ENCODE measurements at places on chromosomes 5 and 9.
A peak's percentile ranks its signal among the peaks of the same experiment; 100 is the strongest.

DNA sequence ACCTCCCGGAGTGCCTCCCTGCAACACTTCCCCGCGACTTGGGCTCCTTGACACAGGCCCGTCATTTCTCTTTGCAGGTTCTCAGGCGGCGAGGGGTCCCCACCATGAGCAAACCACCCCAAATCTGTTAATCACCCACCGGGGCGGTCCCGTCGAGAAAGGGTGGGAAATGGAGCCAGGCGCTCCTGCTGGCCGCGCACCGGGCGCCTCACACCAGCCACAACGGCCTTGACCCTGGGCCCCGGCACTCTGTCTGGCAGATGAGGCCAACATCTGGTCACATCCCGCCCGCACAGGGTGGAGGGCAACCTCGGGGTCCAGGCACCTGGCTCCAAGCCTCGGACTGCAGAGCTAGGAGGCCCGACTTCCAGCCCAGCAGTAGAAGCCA lies 776 bp upstream of the TERT start:
- no peak for DNase-seq

- no peak for DNase-seq
Observed at GRCh38 chr9:88018101-88018500, 43.8 kb upstream of the CDK20 start.

GRCh38 chr9:77616191-77616590 lies 31.9 kb downstream of the GNA14 start:
- DNase-seq: no peak

GRCh38 chr5:131541762-131542161 lies 93.3 kb downstream of the RAPGEF6 start:
- DNase-seq: no peak

- DNase-seq: no peak
Observed at GRCh38 chr5:58080573-58080972, 379.3 kb downstream of the PLK2 start.

DNA sequence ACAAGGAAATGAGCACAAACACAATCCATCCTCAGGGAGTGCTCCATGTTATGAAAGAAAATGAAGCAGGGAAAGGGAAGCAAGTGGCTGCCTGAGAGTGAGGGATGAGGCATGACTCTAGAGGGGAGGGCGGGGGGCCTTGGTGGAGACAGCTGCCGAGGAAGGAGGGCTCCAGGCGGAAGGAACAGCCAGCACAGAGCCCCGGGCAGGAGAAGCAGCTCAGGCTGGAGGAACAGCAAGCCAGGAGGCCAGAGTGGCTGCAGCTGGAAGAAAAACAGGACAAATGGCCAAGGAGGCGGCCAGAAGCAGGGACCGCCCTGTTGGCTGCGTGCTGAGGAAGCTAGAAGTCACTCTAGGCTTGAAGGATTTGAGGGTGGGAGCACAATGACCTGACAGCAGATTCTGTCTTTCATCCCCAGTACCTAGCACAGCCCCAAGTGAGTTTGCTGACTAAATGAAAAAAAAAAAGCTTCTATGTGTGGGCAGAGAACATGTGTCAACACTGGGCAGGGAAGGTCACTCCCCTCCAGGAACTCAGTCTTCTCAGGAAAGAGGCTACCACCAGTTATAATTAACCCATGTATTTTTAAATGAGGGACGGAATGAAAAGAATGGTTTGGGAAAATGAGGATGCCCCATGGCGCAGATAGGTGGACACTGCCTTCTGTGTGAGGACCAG lies 142.8 kb downstream of the DCP2 start:
- DNase-seq: no peak

- no peak for DNase-seq
Observed at GRCh38 chr5:142327111-142327842, 2.5 kb upstream of the SPRY4 start.

DNA sequence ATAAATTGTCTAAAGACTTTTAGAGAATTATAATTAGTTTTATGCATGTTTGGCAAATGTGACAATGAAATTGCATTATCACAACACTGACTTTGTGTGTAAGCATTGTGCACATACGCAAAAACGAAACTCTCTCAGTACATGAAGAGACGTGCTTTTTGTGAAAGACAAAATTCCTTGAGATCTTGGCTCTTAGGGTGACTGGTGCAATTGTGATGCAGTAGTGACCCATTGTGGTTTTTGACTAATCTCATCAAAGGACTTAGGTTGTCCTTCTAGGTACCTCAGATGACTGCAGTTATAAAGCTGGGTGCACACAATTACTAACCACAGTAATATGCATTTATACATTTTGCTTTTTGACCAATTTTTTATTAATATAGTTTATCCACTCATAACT lies 25.3 kb upstream of the TYRP1 start:
- DNase-seq: no peak

DNA sequence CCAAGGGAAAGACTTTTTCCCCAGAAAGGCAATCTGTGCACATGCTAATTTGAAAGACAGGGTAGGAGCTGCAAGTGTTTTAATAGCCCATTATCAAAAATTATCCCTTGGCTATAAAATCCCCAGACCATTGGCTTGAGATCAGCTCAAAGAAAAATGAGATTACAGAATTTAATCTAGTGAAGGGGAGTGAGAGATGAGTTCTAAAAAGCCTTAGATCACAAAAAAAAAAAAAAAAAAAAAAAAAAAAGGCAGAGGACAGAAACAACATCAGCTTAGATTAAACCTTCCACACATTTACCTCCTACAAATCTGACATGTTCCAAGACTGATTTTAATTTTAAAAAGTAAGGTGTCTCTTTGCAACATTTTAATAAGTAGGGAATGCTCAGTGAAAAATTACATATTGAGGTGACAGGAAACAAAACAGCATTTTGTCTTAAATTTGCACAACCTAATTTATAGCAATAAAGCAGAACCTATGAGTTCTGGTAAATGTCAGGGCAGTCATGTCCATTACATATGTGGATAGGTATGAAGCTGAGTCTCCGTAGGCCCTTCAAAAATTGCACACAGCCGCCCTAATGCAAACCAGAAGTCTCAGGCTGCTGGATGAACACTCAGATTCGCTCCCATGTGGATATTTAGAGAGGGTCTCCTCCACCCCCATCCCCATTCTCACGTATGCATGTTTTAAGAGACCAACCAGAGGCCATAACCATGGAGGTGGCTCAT lies 43.4 kb downstream of the NFIB start:
- no peak for DNase-seq

GRCh38 chr5:123138774-123139173 lies 49.7 kb downstream of the PRDM6 start:
- no peak for DNase-seq

DNA sequence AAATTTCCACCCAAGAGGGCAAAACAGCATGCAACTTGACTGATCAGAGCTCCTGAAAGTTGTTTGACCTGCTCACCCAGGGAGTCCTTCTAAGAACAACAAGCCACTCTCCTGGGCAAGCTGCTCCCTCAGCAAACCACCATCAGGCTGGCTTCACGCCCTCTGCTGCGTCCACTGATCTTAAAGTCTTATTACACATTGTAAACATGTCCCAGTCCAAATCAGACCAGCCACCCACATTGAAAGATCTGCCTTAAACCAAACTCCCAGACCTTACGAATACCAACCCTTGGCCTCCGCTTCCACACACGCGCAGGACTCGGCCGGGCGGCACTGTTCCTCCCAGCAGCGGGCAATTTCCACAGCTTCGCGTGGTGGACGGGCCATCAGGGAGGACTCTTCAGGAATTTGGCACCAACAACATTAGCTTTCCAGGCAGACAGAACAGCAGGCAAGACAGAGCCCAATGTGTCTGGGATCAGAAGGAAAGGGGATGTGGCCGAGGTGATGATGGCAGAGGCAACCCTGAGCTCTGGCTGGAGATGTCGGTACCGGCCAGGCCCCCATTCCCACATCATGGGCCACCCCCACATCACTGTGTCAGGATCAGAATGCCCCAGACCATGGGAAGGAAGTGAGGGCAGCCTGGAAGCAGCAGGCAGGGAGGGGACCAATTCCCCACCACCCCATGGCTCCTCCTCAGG lies 56.8 kb downstream of the SEMA4D start:
- DNase-seq: no peak

GRCh38 chr5:73564018-73564417 lies 1.4 kb downstream of the ANKRA2 start:
- DNase-seq: no peak

DNA sequence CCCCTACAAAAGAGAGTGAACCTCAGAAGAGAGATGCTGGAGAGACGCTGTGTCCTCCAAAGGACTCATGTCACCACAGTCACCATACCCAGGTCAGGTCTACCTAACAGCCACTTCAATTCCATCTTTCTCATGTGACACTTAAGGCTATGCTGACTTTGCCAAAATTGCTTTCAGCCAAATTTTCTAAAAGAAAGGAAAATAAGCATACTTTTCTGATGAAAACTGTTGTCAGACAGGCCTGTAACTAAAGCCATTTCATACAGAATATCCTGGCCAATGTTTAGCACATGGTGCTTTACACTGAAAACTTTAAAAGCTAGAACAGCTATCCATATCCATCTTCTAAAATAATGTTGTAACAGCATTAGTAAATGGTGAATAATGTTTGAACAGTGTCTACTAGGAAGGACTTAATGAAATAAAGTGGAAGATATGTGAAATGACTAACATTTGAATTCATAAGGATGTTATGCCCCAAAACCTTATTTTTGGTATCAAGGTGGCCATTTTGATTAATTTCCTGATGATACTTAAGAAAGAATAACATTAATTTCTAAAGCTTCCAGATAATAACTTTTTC lies 97.2 kb downstream of the NFIB start:
- no peak for DNase-seq

- DNase-seq: no peak
Observed at GRCh38 chr5:154329062-154329461, 116.7 kb upstream of the SAP30L start.

DNA sequence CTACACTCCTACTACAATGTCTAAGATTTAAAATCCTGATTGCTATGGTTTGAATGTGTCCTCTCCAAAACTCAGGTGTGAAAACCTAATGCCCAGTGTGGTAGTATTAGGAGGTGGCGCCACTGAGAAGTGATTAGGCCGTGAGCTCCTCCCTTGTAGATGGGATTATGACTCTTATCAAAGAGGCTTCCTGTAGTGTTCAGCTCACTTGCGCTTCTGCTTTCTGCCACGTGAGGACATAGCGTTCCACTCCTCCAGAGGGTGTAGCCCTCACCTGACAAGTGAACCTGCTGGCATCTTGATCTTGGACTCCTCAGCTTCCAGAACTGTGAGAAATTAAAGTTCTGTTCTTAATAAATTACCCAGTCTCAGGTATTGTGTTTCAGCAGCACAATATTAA lies 33.0 kb upstream of the WHRN start:
- DNase-seq: no peak

DNA sequence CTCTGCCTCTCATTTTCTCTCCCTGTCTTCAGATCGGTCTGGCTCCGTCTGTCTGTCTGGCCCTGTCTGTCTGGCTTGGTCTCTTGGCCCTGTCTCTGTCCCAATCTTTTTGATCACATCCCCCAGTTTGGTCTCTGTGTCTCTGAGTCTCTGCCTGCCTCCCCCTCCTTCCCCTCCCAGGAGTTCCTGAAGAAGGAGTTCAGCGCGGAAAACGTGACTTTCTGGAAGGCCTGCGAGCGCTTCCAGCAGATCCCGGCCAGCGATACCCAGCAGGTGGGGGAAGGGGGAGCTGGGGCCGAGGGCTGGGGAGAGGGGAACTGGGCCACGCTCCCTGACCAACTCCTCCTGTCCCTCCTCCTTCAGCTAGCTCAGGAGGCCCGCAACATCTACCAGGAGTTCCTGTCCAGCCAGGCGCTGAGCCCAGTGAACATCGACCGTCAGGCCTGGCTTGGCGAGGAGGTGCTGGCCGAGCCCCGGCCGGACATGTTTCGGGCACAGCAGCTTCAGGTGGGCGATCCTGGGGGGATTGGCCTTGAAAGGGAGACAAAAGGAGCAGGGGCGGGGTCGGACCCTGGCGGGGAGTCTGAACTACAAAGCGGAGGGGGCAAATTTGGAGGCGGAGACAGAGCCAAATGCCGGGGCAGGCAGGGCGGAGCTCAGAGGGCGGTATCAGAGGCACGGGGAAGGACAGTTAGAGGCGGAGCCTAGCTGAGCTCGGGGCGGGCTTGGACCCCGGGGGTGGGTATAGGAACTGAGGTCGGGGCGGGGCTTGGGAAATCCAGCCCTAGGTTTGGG lies 9.0 kb downstream of the RGS14 start:
- peak; percentile 31 for DNase-seq

GRCh38 chr9:20242510-20243189 lies 379.6 kb downstream of the MLLT3 start:
- no peak for DNase-seq

DNA sequence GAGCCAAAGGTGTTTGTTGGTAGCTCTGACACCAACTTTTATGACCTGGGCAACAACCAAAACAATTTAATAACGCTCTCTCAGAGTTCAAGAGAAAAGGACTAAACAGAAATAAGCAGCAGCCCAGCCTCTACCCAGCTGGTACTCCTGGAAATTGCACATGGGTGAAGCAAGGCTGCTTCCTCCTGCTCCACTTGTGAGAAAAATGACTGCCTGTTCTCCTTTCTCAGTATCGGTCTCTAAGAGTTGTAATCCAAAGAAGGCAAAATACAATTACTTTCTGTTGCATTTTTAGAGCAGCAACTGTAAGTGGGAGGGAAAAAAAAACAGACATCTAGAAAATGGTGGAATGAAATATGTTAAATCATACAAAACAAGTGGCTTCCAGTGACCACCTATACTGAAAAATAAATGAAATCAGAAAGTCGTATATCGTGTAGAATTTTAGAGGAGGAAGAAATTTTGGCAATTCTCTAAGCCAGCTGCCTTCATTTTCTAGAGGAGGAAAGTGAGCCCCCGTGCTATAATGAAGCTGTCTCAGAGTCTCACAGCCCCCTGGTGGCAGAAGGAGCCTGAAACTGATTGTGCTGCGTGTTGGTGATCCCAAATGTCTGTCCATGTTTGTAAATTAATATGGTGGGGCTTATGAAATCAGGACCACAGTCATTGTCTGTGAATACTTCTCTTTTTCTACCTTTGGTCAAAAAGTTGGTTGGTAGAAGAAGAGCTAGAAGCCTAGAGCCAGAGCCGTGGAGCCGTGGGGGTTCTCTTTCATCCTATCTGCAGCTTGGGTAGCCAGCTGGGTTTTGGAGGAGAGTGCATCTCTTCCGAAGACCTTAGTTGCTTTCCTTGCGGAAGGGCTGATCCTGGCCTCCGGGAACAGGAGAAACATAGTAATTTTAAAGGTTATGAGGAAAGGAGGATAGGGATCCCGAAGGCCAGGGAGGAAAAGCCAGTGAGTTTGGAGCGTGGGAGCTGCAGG lies 139.9 kb downstream of the PIP5K1B start:
- peak; percentile 62 for DNase-seq

- no peak for DNase-seq
Observed at GRCh38 chr9:107861075-107861474, 371.5 kb upstream of the KLF4 start.

All from erythroblast (primary cell).